ENCODE measurements at places on chromosomes 1 and 21.

- DNase-seq: no peak
These were observed 32.4 kb downstream of the ZBTB18 start for GRCh38 chr1:244083383-244083943.

GRCh38 chr1:8701794-8702471 lies 115.5 kb downstream of the RERE start:
- no peak for DNase-seq

DNA sequence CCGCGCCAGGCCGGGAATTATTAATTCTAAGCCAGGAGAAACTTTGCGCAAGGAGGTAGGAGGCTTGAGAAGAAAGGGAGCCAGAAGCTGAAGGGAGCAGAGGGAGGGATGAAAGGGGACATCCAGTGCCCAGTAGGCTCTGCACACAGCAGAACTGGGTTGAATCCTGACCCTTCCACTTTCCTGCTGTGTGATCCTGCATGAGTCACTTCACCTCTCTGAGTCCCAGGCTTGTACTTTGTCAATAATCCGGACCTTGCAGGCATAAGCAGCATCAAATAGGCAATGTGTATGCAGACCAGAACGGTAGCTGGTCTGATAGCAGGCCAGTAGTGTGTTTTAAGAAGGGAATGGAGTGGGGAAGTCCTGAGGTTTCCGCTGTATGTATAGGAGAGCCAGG lies 25.5 kb upstream of the EPB41 start:
- no peak for DNase-seq

GRCh38 chr21:36792505-36792967 lies 93.6 kb downstream of the SIM2 start:
- no peak for DNase-seq

- no peak for DNase-seq
These were observed 26.4 kb upstream of the RAB3GAP2 start for GRCh38 chr1:220298470-220299205.

DNA sequence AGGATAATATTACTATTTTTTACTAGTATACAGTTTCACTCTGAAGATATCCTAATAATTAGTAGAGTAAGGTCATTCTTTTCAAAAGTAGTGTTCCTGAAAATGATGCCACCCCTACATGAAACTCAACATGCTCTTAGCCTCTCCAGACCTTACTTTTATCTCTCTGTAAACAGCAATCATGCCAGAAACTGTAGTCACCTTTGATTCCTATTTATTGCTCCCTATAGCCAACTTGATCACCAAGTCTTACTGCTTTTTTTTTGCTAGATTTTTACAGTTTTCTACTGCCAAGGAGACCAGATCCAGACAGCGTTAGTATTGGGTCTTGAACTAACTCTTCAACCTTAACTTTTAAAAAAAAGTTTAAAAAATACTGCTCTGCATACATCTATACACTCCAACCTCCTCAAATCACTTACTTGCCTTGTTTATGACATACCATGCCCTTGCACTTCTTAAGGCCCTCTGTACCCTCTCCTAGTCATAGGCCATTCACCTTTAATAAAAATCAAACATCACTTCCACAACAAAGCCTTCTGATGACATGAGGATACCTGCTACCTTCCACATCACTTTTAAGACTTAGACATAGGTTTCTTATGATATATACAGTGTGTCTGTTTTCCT lies 36.1 kb downstream of the ZNHIT6 start:
- no peak for DNase-seq

- no peak for DNase-seq
These were observed 14.8 kb downstream of the IBA57 start for GRCh38 chr1:228180271-228180958.

- no peak for DNase-seq
These were observed 7.0 kb downstream of the TCEA3 start for GRCh38 chr1:23417570-23417969.

GRCh38 chr1:181538836-181539235 lies 55.5 kb downstream of the CACNA1E start:
- DNase-seq: no peak

GRCh38 chr1:39187275-39188046 lies 17.0 kb upstream of the MACF1 start:
- no peak for DNase-seq
